ENCODE measurements at places on chromosomes 2 and 18.

DNA sequence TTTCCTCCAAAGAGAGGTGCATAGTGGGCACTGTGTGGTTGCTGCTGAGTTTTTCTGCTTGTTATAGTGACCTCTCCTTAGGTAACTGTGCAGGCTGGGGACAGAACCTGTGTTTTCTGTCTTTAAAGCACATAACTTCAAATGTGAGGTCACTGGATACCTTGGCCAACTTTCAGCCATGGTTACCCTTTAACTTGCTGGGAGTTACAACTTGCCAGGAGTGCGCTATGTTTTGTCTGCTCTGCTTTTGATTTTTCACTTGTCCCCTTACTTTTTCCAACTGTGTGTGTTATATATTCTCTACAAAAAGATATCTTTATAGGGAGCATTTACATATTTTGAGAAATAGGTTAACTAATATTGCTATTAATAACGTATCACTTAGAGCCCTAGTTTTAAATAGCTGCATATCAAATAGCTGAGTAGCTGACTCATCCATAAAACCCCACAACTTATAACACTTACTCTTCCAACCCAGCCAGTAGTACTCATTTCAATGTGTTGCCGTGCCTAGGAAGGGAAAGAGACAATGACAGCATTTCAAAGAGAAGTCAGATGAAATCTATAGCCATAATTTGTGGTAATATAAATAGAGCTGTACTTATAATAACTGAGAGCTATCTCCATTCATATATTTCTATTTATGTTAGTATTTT is 51.6 kb downstream of the DPP4 start:
- DNase-seq: no peak

GRCh38 chr2:66170744-66171330 is 264.1 kb upstream of the MEIS1 start:
- DNase-seq: no peak

GRCh38 chr2:240292035-240292574 is 143.4 kb upstream of the GPC1 start:
- DNase-seq: no peak

DNA sequence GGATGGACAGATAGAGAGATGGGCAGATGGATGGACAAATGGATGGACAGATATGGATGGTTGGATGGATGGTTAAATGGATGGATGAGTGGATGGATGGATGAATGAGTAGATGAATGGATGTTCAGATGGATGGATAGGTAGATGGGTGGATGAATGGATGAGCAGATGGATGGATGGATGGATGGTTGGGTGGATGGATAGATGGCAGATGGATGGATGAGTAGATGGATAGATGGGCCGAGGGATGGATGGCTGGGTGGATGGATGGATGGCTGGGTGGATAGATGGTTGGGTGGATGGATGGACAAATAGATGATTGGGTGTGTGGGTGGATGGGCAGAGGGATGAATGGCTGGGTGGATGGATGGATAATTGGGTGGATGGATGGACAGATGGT is 98.9 kb upstream of the OTOS start:
- no peak for DNase-seq

- no peak for DNase-seq
These were observed 15.3 kb downstream of the FHL2 start for GRCh38 chr2:105383432-105384166.

- no peak for DNase-seq
These were observed 5.2 kb upstream of the GPD2 start for GRCh38 chr2:156430980-156431358.

DNA sequence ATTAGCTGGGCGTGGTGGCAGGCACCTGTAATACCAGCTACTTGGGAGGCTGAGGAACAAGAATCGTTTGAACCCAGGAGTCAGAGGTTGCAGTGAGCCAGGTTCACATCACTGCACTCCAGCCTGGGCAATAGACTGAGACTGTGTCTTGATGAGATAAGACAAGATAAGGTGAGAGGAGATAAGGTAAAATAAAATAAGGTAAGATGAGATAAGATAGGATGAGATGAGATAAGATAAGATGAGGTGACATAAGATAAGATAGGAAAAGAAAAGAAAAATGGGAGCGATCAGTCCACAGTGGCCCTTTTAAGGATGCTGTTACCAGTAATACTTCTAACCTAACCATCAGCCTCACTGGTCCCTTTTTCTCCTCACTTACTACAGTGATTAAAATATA is 134.3 kb upstream of the UNC80 start:
- no peak for DNase-seq

DNA sequence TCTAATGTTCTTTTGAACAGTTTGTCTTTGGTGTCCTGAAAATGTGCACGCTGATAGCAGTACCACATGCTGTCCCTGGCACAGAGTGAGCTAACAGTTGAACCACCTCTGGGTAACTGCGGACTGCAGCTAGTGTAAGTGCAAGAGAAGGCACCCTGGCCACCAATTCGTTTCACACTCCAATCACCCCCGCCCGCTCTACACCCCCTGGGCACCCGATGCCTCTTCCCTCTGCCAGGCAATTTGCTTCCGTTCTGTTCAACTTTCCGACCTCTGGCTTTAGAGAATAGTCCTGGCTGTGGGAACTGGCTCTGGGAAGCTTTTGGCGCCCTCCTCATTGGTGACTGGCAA is 1.4 kb downstream of the DOCK10 start:
- no peak for DNase-seq

GRCh38 chr2:215286309-215286708 is 25.6 kb upstream of the ATIC start:
- DNase-seq: no peak
